ENCODE measurements at places on chromosomes 11 and 22. TPM values are rescaled to one million over a fixed set of nuclear protein-coding genes. Genes with fewer than 3 reads are reported as not detected.

Gene DCHS1
- 0.03 TPM for total RNA-seq

Gene FOXR1
- total RNA-seq = not detected

Gene KRTAP5-8
- total RNA-seq = not detected

Gene DDX25
- not detected for total RNA-seq

Gene RCOR2
- total RNA-seq = 1.1 TPM

Gene RBMXL2
- total RNA-seq = not detected

Gene KDELR3
- total RNA-seq = 19.5 TPM

Gene NPAS4
- total RNA-seq = not detected

Gene GGT5
- 2.7 TPM for total RNA-seq

Gene TMEM191C
- total RNA-seq = 1.2 TPM

Gene RNF169
- 4.9 TPM for total RNA-seq

Measured in A549 treated with GW870086 at 1 μM for 4 hours (cell line).